Activated naive CD8-positive, alpha-beta T cell treated with anti-CD3 and anti-CD28 coated beads for 36 hours (primary cell): ENCODE measurements at places on chromosomes 7 and 10.
A peak's percentile ranks its signal among the peaks of the same experiment; 100 is the strongest.

DNA sequence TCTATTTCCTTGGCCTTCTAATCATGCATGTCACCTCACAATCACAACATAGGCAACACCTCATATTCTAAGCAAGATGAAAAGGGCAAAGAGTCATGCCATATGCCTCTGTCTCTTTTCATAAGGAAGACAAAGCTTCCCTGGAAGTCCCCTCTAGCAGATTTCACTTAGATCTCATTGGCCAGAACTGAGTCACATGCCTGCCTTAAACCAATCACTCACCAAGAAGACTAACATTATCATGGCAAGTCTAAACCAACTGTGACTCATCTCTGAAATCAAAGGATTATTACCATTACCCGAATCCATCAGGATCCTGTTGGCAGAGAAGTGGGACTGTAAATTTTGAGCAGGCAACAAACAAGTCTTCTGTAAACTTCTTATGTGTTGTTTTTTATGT, 27.8 kb downstream of the CAV1 start:
- no peak for DNase-seq

- DNase-seq = no peak
Observed at GRCh38 chr7:132906193-132906835, 175.6 kb downstream of the CHCHD3 start.

GRCh38 chr7:3918576-3918975, 617.5 kb downstream of the SDK1 start:
- no peak for DNase-seq

GRCh38 chr7:70785427-70785826, 346.5 kb upstream of the GALNT17 start:
- DNase-seq = no peak

- peak; percentile 58 for DNase-seq
Observed at GRCh38 chr10:71726580-71727104, 7.1 kb upstream of the C10orf105 start.

DNA sequence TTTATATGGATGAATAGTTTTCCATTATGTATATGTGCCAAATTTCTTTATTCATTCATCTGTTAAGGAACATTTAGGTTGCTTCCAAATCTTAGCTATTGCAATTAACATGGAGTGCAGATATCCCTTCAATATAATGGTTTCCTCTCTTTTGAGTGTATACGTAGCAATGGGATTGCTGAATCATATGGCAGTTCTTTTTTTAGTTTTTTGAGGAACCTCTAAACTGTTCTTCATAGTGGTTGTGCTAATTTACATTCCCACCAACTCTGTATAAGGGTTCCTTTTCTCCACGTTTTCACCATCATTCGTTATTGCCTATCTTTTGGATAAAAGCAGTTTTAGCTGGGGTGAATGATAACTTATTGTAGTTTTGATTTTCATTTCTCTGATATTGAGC, 46.5 kb downstream of the FAS start:
- no peak for DNase-seq

GRCh38 chr7:134685250-134685649, 38.6 kb downstream of the BPGM start:
- DNase-seq = no peak

GRCh38 chr7:11742496-11742895, 89.5 kb downstream of the THSD7A start:
- DNase-seq = no peak

DNA sequence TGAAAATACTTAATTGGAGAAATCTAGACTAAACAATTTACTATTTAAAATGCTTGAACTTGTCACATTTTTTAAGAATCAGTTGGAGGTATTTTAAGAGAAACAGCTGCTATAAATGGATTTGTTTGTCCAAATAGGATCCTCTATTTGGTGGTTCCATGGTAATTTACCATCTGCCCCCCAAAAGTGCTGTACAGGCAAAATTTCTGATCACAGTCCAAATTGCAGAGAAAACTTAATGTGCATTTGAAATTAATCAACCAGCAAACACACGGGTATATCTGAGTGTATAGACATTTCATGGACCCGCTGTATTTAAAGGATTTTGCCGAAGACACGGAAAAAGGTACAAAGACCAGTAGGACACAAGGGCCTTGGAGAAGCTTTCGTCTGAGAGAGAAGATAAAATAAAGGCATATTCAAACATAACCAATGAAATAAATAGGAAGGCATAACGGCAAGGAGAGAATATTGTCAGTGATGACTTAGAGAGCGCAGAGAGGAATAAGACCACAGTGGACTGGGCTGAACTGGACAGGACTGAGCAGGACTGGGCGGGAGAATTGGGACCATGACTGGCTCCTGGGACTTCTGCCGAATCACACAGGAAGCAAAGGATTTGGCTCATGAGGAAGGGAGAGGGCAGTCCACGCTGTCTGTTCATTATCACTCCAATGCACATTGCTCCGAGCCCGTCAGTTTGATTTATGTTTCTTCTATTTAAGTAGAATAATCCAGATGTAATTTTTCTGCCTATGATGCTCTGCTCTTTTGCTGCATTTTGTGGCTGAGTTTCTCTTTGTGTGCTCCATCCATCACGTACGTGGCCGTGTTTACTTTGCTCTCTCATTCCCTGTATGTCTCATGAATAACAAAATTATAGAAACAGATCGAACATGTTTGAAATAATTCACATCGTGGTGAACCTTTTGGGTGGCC, 112.8 kb downstream of the PRLHR start:
- DNase-seq = no peak

GRCh38 chr7:18387191-18387735, 108.3 kb upstream of the HDAC9 start:
- DNase-seq = no peak

DNA sequence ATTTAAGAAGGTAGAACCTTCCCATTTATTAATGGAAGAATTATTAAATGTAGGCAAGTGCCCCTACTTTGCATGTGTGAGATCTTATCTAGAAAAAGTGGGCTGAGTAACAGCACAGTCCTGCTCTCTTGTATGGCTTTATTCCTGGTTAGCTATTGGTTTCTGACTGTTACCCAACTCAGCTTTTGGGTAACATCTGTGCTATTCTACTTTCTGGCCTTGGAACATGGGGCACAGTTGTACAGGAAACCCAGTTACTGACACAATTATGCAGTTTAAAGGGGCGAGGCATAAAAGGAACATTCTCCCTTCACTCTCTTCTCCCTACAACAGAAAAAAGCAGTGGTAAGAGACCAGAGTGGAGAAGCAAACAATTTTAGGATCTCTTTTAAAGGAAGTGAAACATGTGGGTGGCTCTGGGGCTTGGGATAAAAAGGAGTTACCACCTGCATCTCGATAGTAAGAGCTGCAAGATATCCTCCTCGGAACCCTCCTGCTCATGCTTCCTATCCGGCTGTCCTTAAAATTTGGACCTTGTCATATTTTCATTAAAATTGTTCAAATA, 16.0 kb downstream of the NUDT5 start:
- no peak for DNase-seq

DNA sequence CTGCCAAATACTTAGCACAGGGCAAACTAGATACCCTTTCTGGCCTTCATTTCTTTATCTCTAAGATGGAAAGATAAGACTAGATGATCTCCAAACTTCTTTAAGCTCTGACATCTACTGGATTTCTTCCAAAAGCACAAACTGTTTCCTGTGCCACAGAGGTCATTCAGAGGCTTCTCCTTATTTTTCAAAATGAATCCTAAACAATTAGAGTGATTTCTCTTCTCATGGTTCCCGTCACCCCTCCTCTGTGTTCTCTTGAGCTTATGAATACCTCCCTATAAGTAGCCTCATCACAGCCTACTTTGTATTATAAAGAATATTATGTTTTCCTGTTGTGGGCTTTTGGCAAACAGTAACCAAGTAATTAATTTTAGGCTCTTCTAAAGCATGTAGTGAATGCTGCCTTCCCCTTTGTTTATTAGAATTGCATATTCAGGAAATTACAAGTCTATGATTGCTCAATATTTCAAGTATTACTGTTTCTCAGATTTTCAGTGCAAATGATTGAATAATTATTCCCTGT, 179.5 kb downstream of the REEP3 start:
- DNase-seq = no peak

GRCh38 chr10:100130831-100131230, 49.2 kb upstream of the CPN1 start:
- DNase-seq = no peak

DNA sequence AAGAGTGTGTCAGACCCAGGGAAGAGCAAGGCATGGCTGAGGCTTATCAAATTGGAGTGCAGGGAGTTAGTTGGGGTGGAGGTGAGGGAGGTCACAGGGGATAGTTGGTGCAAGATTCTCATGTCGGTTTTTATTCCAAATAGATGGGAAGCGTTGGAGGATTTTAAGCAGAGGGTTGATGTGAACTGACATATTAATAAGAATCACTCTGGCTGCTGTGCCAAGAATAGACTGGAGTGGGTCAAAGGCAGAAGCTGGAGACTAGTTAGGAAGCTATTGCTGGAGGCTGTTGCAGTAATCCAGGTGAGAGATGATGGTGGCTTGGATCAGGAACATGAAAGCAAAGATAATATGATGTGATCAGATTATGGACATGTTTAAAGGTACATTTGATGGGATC, 36.5 kb downstream of the LRRC18 start:
- no peak for DNase-seq

DNA sequence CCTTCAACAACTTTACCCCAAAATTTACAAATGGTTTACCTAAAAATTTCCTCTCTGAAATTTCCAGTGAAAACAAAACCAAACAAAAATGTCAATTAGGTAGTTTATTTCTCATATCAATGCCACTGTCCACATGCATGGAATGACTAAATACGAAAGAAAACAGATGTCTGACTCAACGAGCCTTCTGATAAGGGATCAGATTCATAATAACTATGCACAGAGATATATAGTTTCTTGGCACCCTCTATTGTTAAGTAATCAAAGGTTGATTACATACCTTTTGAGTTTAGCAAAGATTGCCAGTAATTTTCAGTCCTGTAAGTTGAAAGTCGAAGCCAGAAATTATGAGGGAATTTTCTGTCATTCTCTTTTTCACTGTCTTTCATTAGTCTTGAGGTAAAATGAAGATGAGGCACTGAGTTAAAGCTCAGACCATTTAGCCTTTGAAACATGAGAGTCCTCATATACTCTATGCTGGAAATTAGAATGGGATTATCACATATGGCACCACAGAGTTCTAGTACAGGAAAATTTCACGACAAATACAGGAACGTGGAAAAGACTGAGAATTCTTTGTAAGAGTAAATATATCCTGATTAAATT, 519.1 kb upstream of the ANKRD30A start:
- DNase-seq = no peak

DNA sequence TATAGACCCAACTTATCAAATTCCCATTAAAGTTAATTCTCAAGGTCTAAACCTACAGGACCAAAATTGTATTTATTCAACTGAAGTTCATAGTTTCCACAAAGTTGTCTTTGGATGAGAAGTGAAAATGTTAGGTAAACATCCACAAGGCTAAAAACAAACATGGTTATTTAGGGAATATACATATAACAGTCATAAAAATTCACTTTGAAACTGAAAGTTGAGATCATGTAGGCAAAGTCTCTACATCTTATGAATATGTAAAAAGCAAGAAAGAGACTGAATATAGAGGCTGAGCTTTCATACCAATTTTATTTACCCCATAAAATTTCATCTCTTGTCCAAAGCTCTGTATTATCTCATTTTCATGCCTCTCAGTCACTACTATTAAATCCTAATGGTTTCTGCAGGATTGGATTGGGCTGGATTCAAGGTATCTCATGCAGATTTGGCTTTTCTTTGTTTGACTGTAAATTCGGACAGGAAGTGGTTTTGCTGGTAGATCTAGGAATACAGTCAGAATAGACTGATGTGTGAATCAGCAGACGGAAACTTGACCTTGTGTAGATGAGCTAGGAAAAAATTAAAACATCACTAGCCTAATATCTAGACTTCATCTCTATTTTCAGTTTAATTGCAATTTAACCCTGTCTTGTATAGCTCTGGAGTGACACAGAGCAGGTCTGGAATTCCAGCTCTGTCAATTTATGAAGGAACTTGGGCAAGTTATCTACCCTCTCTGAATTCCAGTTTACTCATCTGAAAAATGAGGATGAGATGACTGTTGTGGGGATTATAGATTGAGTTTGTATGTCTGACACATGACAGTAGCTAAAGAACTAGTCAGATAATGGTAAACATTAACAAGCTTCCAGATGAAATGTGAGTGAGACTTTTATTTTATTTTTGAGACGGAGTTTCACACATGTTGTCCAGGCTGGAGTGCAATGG, 27.3 kb upstream of the SKAP2 start:
- DNase-seq = no peak

GRCh38 chr7:135745703-135746312, 2.8 kb downstream of the FAM180A start:
- DNase-seq = no peak

DNA sequence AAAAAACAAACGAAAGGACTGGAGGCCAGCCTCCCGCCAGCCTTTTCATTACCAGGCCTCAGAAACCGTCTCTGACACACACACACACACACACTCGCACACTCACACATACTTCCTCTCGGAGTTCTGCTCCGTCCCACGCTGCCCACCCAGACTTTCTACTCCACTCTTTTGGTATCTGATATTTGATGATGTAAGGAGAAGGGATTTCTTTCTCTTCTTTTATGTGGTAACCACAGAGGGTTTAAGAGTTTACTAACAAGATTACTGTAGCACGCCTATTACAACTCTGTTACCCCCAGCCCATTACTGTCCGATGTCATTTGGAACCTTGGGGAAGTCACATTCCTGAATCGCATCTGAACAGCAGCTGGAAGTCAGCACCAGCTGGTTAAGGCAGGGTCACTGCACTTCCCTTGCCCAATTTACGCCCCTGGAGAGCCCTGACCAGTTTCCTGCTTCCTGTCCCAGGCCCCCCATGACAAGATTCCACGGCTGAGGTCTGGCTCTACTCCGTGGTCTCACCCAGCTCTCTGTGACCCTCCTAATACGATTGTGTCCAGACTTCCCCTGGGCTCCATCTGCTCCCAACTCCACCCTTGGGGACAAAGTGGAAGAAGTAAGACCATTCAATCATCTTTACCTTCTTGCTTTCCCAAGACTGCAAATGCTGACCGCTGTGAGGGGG, 1.1 kb downstream of the DENND2A start:
- DNase-seq = peak; percentile 21

GRCh38 chr7:30648744-30649540, 33.3 kb downstream of the CRHR2 start:
- no peak for DNase-seq

DNA sequence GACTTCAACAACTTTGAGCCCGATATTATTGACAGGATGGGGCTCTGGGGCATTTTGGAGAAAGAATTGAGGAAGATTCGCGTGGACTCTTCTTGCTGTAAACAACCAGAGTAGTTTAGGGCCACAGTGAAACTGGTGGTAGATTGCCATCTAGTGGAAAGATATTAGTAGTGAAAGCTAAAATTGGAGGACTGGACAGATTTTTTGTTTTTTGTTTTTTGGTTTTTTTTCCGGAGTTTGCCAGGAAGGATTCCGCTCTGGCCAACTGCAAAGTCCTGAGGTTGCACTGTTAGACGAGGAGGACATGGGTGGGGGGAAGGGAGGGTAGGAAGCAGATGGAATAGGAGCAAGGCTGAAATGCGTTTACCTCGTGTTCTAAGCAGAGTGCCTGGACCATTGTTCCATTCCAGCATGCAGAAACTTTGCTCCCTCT, 11.7 kb downstream of the NOBOX start:
- DNase-seq = no peak
